CD4-positive, alpha-beta T cell treated with Interleukin-17A for 1 hour (primary cell): ENCODE measurements at places on chromosomes 1 and 21.

DNA sequence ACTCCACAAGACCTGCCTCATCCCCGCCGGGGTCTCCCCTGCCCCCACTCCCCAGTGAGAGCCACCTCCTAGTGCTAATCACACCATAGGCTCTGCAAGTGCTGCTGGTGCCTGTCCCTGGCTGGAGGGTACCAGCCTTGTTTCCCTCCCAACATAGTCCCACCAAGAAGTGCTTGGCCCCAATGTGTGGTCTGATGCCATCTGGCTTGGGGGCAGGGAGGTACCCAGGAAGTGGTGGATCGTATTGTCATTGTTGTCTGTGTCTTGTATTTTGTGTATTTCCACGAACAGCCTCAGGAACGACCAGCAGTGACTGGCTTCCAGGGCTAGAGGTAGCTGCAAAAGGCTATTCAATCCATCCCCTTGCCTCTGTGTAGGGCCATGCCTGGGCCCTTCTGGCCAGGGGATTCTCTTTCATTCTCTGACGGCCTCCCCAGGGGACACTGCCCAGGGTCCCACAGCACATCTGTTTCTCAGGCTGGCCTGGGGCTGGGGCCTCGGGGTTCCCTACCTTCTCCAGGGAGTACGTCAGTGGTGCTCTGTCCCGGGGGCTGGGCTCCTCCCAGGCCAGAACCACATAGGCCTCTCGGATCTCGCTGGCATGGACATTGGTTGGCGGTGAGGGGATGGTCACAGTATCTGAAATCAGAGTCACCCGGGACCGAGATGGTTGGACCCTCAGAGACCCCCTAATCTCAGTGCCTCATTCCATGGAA is 22.8 kb downstream of the MYOM3 start:
- no peak for DNase-seq

DNA sequence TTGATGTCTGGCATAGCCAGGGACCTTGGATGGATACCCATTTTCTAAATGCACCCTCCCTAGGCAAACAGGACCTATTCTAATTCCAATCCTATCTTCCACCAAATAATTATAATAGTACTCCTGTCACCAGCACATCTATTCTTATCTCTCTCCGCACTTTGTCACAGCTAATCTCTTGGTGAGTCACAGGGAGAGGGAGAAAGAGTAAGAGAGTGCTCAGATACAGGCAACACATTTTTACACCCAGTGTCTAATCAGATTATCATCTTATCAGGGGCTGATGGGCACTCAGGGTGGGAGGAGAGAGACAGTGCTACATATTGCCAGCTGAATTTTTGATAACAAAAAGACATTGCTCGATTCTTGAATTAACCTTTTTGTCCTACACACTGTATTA is 275.0 kb upstream of the BEND5 start:
- no peak for DNase-seq

GRCh38 chr1:36225283-36225899 is 1.1 kb downstream of the THRAP3 start:
- DNase-seq = no peak

DNA sequence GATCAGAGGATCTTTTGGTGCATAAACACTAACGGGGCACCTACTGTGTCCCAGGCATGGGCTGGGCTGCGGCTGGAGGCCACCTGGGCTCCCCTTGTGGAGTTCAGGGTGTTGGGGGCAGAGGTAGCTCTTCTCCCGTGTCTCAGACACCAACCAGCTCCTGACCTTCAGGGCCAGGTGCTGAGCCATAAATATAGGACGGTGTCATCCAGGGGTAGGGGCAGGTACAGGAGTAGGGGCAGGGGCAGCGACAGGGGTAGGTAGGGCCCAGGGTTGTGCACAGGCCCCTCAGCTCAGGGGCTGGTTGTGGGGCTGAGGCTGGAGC is 18.0 kb upstream of the LRRC3 start:
- DNase-seq = no peak

- DNase-seq = no peak
Observed at GRCh38 chr1:232327269-232327668, 302.7 kb downstream of the SIPA1L2 start.

GRCh38 chr21:33330726-33331125 is 6.0 kb downstream of the IFNAR1 start:
- no peak for DNase-seq

DNA sequence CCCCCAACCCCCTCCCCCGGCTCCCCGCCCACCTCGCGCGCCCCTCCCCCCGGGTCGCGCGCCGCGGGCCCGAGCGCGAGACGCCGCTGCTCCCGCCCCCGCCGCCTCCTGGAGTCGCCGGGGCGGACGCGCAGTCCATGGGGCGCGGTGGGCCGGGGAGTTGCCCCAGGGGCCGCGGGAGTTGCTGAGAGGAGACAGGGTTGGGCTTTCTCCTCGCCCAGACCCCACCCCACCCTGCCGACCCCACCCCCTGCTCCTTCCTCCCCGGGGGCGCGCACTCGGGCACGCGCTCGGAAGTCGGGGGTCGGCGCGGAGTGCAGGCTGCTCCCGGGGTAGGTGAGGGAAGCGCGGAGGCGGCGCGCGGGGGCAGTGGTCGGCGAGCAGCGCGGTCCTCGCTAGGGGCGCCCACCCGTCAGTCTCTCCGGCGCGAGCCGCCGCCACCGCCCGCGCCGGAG is at the start of gene LAMC1:
Gene LAMC1, plus strand, starts transcription at position 275 of the 455 bp plus-strand sequence. CDS start 297 bp downstream, outside the sequence.
- DNase-seq = no peak

DNA sequence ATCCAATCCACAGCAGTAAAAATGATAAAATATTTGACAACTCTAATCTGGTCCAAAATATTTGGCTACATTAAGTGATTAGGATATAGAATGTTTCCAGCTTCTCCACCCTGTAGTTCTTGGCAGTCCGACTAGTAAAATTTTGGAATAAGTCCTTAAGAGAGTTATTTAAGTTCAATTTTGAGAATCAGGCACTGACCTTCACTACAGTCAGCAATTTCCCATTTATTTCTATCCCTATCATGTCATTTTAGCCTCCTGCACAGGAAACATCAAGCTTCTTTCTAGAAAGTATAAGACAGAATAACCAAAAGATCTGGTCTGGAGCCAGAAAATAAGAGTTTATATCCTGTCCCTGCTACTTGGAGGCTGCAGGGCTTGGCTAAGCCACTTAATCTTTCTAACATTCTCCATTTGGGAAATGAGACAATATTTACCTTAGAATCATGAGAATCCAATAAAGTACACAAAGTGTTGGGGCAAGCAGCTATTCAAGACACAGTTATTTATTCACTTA is 162.2 kb downstream of the DPYD start:
- no peak for DNase-seq

- no peak for DNase-seq
Observed at GRCh38 chr1:237393632-237394031, 351.6 kb downstream of the RYR2 start.
